NCI-H510A treated with DMSO at 0.1 percent for 48 hours (cell line): ENCODE measurements at places on chromosomes 7 and 10.

DNA sequence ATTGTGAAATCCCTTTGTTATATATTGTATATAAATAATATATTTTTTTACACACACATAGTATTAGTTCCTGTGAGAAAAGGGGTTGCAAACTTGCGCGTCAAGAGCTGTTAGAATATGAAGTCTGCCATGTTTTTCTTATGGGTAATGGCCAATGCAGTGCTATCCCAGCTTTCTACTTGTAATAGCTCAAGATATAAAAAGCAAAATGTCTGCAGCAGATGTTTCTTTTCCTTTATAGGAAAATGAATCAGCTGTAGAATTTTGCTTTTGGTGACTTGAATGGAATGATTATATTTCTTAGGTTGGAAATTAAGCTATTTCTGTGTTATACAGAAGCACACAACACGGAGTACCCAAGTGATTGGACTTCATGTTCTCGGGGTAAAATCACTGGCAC is 53.3 kb upstream of the TMEM236 start:
- DNase-seq = no peak

DNA sequence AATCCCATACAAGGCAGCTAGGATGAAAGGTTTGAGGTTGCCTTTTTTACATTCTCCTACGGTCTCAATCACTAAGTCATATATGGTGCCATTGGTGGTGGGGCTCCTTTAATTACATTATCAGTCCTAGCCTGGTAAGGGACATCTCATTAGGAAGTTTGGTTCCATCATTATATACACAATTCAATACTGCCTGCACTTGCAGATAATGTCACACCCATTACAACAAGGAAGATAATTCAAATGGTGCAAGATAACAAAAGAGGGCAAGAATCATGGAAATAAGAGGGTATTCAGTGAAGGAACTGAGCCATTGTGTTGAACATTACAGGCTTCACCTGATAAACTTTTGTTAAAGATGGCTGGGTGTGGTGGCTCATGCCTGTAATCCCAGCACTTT is 1.7 kb upstream of the TMEM248 start:
- no peak for DNase-seq

DNA sequence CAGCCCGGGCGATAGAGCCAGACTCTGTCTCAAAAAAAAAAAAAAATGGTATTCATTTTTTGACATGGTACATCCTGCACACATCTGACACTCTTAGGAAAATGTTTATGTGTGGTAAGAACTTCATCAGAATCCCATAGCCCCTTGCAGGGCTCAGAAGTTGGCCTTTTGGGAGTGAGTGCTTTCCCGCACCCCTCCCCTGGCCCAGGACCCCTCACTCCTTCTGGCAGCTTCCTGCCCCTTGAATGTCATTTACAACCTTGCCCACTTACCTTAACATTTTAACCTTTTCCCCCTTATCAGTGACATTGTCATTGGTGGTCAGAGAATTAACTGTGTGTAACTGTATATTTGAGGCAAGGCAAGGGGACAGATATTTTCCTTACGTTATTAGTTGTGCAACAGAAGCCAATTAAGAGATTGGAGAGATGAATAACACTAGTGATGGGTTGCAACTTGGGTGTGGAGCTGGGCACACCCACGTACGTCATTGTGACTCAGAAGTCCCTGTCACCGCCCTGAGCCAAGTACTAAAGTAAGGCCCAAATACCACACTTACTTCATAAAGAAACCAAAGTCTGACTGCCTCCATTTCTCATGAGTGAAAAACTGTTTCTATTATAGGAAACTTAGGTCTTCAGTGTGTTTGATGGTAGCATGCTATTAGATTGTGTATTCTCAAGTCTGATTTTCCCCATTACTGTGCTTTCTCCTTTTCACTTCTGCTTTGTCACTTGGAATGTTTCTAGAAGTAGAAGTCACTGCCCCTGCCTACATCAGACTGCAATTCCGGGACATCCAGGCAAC is 31.6 kb downstream of the OGDH start:
- no peak for DNase-seq

GRCh38 chr10:13511409-13511808 is 17.4 kb downstream of the BEND7 start:
- DNase-seq = no peak
